ENCODE measurements at places on chromosomes 6 and 20.

- no peak for DNase-seq
Measured at GRCh38 chr20:4159765-4160490, 144.6 kb upstream of the RNF24 start.

DNA sequence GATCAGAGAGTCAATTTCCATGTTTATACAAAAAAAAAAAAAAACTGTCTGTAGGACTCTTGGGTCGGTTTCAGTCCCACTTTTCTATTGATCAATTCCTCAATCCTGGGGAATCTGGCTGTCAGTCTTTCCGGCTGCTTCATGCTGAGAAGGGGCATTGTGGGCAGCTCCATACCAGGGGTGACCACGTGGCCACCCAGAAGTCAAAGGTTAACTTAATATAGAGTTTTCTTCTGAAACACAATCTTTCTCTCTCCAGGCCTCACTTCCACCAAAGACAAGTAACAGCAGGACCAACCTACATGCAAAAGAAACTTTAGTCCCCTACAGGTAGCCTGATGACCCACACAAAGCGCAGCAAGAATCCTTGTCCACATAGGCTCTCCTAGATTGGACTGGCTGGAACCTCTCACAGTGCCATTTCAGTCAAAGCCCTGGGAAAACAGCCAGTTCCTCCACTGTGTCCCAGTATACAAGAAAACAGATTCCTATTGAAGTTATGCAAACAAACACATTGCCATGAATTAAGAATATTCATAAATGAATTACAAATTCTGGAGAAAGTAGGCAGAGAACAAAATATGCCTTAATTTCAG lies 18.5 kb upstream of the SERPINB9 start:
- no peak for DNase-seq

- no peak for DNase-seq
Measured at GRCh38 chr6:157023958-157024357, 246.8 kb downstream of the ARID1B start.

GRCh38 chr6:17281100-17281496 lies at the start of gene RBM24:
Gene RBM24 (plus strand): TSS chr6:17281361. CDS start chr6:17281582, 221 bp downstream.
- DNase-seq = no peak

- DNase-seq = no peak
Measured at GRCh38 chr6:139355777-139356445, 18.5 kb downstream of the CITED2 start.

GRCh38 chr6:118660218-118660569 lies 8.8 kb upstream of the CEP85L start:
- no peak for DNase-seq

DNA sequence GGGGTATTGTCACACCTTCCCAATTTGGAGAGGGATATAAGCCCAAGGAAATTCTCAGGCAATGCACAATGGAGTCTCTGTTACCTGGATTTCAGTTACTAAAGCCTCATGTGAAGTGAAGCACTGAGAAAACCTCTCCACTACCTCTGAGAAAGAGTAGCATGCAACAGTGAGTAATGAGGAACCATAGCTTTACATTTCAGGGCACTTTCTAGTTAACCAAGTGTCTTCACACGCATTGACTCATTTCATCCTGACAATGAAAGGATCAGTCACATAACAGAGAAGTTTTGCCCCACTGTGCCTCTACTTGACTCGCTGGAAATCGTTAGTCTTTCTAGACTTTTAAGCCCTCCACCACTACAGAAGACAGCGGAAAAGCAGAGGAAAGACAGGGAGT lies 86.2 kb upstream of the ARID1B start:
- DNase-seq = no peak

DNA sequence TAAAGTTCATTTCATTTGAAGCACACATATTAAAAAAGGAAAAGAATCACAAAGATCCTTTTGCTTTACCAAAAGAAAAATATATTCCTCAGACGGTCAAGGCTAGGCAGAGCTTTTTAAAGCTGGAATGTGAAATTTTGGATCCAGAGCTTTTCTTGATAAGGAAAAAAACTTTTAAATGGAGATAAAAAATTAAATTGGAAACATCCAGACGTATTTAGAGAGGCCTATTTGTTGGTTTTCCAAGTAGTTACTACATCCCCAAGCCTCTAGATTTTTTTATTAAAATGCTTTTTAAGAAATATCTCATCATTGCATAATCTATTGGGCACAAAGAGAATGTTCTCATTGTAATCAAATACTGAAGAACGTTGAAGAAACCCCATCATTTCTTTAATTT lies 385.7 kb upstream of the CITED2 start:
- DNase-seq = no peak

Measured in AML-193 (cell line).